Caco-2 (cell line): ENCODE measurements at places on chromosomes 4 and X.
A peak's percentile ranks its signal among the peaks of the same experiment; 100 is the strongest.

DNA sequence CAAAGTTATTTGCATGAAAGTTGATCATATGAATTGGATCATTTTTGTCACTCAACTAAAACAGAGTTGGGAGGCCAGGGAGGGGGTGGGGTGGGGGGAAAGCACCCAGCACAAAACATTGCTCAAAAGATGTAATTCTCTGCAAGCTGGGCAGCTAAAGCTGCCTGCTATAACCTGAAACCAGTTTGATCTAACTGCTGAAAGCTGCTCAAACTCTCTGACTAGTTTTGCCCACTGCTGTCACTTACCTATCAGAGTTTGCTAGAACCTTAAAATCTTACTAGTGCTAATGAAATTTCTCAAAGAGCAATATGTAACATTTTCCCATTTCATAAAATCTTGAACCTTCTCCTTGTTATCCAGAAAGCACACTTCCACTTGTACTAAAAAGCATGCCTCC lies 10.4 kb downstream of the CXCL8 start:
- no peak for DNase-seq

DNA sequence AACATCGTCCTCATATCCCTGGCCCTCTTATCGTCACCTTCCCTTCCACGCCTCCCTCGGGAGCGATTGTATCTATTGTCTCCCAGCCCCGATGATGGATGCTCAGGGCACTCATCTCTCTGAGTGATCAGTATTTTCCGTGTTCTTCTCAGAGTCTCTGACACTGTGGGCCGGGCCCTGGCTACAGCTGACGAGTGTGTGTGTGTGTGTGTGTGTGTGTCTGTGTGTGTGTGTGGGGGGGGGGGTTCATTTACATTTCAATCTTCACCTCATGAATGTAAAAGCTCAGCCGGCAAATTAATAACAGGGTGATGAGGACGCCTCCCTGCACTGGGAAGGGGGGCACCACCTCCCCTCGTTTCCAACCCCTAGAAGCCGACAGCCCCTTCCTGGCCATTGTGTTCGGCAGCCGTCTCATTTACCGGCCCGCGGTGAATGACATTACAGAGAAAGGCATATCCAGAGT lies 159.5 kb downstream of the SHOX start:
- no peak for DNase-seq

- no peak for DNase-seq
These were observed 64.9 kb upstream of the NPY2R start for GRCh38 chr4:155143512-155143911.

DNA sequence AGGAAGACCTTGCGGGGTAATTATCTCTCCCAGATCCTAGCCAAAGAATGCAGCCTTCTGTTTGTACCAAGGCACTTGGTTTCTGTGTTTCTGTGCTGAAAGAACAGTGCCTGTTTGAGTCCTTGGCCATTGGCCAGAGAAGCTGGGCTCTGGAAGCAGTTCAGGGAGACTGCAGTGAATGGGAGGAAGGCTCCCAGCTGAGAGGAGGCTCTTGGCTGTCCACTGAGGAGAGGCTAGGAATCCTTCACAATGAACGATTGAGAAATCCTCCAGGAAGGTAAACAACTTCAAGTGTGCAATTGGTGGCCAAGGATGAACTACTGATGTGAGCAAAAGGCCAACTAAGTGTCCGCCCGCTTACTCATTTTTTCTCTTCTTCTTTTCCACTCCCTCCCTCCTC lies 61.3 kb downstream of the HS3ST1 start:
- DNase-seq = no peak

DNA sequence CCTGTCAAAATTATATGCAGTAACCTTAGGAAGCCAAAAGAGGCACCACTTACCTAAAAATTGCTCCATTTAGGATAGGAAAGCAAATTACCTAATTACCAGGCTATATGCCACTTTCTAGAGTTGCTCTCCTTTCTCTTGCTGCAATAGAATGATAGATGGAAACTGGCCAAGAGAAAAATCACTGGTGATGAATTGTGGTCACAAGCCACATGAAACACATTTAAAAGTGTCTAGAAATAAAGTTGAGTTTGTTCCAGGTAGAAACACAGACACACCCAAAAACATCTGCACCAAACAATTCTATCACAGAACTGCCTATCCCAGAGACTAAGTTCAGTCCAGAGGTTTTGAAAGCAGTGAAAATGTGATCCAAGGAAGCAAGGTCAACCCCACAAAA lies 337.7 kb downstream of the PCDH19 start:
- no peak for DNase-seq

GRCh38 chr4:6047130-6047673 lies 29.0 kb upstream of the C4orf50 start:
- DNase-seq = no peak

GRCh38 chrX:27575565-27575964 lies 14.6 kb upstream of the DCAF8L2 start:
- DNase-seq = no peak

GRCh38 chr4:107202744-107203143 lies 166.6 kb upstream of the DKK2 start:
- DNase-seq = no peak

- DNase-seq = peak; percentile 61
These were observed 4.8 kb downstream of the SLC49A3 start for GRCh38 chr4:683982-684622.

GRCh38 chr4:123304151-123304964 lies 92.2 kb upstream of the SPRY1 start:
- no peak for DNase-seq

DNA sequence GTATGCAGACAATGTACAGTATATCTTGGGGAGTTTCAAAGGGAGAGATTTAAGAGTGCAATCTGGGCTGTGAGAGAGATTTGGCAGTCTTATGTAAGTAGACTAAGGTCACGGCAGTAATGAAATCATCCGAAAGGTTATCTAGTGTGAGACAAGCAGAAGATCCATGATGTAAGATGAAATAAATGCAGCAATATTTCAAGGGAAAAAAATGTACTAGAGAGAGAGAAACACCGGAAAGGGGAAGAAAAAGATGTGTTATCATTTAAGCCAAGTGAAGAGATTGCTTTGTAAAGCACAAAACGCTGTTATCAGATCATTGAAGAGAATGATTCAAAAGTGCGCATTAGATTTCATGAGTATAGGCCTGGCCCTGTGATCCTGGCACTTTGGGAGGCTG lies 88.4 kb upstream of the GUCY1A1 start:
- no peak for DNase-seq

GRCh38 chr4:156576946-156577345 lies 394.7 kb downstream of the PDGFC start:
- DNase-seq = no peak

- no peak for DNase-seq
These were observed 24.1 kb downstream of the FAT4 start for GRCh38 chr4:125338814-125339213.

GRCh38 chrX:20394451-20394850 lies 127.7 kb upstream of the RPS6KA3 start:
- no peak for DNase-seq

DNA sequence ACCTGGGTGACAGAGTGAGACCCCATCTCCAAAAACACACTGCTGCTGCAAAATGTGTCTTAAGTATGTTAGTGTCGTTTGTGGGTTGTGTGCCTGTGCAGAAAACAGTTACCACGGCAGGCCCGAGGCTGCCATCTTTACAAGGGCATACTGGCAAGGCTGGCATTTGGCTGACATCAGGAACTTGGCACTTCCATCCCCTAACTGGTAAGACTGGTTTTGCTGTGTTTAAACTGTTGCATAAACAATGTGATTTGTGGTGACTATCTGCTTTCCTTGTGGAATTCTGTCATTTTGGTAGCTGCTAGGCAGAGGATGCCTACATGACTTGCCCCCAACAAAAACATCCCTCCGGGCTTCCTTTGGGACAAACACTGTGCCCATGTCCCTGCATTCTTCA lies 12.3 kb downstream of the LRP2BP start:
- no peak for DNase-seq

GRCh38 chrX:153688911-153689590 lies 1.3 kb downstream of the SLC6A8 start:
- no peak for DNase-seq

DNA sequence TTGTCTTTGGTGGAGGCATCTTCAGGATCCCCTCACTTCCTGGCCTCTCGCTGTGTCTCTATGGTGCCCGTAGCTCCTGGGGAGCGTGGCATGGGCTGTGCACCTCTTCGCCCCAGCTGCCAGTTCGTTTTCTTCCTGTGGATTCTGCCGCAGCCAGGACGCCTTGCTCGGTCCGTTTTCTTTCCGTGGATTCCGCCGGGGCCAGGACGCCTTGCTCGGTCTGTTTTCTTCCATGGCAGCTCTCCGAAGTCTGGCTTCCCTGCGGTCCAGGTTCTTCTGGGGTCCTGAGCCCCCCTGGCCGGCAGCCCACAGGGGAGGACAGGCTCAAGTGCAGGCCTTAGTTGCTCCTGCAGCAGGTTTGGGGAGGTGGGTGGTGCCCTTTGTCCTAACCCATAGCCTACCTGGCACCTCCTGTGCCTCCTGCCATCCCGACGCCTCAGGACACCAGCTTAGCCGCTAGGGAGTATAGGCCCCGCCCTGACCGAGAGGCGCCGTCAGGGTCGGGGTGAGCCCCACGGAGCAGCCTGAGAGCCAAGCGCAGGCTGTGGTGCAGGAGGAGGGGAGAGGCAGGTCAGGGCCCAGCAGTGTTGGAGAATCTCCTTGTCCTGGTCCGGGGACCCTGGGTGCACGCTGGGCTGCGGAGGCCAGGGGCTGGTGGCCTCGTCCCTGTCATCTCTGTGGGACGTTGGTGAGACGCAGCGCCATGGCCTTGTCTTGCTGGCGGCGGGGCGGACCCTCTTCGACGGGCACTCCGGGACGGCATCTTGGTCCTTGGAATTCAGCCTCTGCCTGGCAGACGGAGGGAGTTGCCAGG lies 27.1 kb downstream of the UVSSA start:
- peak; percentile 17 for DNase-seq

- no peak for DNase-seq
These were observed 36.2 kb upstream of the ARHGEF6 start for GRCh38 chrX:136816975-136817374.

- no peak for DNase-seq
These were observed 60.2 kb downstream of the FAM193A start for GRCh38 chr4:2596611-2597010.

- DNase-seq = no peak
These were observed 123.5 kb downstream of the PPARGC1A start for GRCh38 chr4:23766344-23766743.

DNA sequence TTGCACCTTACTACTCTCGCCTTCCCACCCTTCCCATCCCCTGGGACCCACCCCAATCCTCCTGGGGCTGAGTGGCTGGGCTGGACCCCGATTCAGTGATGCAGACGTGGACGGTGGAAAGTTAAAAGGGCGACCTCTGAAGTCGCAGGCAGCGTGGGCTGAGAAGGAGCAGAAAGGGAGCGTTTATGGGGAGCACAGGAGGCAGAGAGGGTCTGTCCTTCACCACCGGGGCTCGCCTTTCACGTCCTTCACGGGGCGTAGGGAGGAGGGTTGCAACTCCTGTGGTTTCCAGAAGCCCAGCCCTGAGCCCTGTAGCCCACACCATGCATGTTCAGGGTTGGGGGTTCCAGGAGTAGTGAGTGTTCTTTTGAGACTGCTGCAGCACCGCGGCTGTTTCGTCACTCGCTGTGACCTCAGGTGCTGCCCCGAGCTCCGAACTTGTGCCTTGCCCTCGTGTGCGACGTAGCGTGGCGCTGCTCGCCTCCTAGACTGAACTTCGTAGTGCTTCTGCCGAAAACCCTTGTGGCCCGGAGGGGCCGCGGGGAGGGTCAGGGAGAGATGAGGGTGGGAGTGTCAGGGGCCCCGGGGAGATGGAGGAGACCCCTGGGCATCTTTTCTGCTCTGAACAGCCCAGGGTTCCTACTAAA lies 1.6 kb downstream of the NHS start:
- DNase-seq = peak; percentile 5

DNA sequence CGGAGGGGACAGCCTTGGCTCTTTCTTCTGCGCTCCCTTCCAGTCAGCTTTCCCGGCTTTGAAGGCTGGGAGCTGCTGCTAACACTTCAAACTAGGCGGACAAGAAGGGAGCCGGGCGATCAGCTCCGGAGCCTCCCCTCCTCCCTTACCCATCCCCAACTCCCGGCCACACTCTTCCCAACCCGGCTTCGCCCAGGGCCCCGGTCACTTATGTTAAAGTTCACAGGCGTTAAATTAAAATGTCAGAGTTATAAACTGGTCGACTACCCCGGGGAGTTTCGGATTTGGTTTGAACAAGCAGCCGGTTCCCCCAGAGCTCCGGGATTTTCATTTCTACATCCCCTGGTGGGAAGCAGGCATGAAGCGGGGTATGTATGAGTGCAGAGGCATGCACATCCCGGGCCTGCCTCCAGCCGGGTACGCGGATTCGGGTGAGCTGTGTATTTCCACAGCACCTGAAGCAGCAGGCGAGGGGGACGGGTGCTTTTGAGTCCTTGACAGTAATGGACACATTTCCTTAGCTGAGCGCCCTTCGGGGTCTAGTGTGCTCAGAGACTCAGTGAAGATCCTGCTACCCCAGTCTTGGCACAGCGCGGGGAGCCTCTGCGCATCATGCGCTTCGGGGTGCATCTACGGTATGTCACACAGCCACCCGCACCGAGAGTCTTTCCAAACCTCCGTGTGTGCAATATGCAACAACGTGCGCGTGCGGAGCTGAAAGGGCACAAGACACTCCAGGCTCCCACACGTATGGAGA lies 880 bp downstream of the UNC5C start:
- no peak for DNase-seq

GRCh38 chr4:184961660-184962059 lies 56.6 kb upstream of the HELT start:
- no peak for DNase-seq

DNA sequence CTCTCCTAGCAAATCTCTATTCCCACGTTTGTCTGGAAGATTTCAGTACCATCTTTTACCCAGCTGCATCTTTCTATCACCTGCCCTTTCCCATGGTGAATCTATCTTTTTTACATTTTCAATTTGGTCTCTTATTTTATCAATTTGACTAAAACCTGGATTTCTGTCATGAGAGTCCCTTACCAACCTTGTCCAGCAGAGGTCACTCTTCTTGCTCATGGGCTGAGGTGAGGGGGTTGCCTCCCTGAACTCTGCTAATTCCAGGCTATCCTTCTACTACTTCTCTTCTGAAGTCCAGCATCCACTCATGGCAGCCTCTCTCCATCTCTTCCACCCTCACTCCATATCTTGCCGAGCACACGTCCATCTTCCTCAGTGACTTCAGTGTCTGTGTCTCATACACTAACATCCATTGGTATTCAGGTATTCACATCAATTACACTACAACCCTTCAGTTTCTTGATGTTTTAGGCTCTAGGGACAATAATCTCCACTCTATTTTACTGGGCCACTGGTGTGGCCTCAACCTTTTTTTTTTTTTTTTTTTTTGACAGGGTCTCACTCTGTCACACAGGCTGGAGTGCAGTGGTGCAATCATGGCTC lies 17.8 kb upstream of the ZNF827 start:
- DNase-seq = peak; percentile 52

DNA sequence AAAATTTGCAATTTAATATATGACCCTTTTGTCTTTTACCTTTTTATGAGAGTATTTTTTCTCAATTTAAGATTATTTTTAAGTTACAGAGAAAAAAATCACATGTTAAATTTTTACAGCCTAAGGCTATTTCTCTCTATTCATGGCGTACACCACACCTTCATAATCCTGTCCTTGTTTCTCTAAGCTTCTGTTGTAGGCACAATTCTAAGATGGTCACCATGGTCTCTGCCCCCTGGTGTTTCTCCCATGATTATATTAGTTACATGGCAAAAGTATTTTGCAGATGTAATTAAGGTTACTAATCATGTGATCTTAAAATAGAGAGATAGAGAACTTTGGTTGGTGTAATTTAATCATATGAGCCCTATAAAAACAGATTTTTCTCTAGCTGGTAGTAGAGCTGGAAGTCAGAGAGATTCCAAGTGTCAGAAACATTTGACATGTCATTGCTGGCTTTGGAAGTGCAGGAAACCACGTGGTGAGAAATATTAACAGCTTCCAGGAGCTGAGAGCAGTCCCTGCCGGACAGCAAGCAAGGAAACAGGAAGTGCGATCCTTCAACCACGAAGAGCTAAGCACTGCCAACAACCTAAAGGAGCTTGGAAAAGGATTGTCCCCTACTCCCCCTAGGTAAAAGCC lies 89.8 kb downstream of the EIF4E start:
- DNase-seq = peak; percentile 56
